ENCODE measurements at places on chromosomes 7 and 10.

DNA sequence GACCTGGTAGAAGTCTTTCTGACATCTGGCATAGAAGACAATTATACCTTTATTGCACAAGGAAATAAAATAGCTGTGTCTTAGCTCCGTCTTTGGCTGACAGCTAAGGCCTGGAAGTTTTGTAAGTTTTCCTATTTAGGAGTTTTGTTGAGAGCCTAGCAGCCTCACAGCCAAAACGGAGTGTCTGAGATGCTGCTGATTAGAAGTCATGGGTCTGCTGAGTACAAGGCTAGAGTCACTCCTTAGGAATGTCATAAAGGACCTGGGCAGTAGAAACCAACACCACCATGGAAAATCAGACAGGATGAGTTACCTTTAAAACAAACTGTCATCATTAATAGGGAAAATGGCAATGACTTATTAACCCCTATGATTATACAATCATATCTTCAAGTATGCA lies 442.5 kb downstream of the KCNMA1 start:
- DNase-seq, result no peak

DNA sequence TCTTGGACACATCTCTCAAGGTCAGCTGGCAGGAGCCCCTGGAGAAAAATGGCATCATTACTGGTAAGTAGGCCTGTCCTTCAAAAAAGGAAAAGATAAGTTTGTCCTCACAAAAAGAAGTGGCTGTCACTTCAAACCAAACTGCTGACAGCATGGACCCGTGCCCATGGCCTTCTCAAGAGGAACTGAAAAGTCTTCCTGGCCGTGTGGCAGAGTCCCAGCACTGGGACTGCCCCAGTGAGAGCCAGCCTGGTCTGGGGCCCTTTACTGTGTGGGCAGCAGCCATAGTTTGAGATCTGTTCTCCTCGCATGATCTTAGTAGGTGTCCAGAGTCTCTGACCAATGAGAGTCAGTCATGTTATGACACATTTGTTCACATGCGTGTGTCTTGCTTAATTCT lies 614.2 kb upstream of the FOXK1 start:
- DNase-seq, result no peak

DNA sequence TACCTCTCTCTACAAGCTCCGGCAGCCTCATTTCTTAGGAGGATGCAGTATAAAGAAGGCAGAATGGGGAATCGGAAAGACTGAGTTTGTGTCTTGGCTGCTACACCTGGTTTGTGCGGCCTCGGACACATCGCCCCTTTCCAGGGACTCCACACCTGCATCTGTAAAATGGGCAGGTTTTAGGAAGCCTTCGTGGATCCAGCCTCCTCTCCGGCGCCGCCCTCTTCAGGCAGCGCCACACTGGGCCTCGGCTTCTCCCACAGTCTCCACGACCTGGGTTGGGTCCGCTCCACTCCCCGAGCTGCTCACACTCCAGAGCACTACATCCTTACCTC lies 341 bp downstream of the GOT1 start:
- DNase-seq, result no peak

DNA sequence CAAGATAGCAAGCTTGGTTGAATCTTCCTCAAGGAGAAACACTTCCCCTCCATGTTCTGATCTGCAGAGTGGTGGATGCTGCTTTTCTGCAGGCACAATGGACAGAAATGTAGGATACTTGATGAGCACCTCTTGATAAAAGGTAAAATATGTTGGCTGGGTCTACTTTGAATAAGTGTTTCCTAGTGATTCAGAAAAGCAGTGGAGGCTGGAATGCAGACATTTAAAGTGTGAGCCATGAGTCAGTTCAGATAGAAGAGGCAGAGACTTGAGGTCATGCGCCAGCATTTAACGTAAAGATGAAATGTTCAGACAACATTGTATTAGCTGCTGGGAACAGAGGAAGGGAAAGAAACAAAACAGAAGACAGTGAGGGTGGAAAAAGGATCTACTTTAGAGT lies 403.1 kb downstream of the ADRA2A start:
- DNase-seq, result no peak

- no peak for DNase-seq
These were observed 42.6 kb upstream of the ZNRF2 start for GRCh38 chr7:30241767-30242166.

DNA sequence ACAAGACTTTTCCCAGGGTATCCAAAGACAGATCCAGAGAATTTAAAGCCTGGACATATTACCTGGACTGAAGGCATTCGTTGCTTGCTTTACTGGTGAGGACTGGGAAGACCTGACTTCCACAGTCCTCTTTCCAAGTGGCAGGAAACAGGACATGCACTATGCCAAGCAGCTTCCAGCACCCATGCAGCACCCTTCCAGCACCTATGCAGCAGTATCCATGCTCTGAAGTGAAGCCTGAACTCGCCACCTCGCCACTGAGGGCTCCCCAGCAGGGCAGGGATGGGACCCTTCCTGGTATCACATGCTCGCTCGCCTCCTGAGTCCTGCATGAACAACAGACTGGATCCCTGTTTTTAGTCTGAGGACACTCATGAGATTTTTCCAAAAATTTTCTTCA lies 189.9 kb upstream of the KLF14 start:
- DNase-seq, result no peak

GRCh38 chr10:23293145-23293724 lies 51.4 kb downstream of the C10orf67 start:
- DNase-seq, result no peak

GRCh38 chr10:50396491-50397311 lies 145.4 kb upstream of the ASAH2 start:
- DNase-seq, result no peak

DNA sequence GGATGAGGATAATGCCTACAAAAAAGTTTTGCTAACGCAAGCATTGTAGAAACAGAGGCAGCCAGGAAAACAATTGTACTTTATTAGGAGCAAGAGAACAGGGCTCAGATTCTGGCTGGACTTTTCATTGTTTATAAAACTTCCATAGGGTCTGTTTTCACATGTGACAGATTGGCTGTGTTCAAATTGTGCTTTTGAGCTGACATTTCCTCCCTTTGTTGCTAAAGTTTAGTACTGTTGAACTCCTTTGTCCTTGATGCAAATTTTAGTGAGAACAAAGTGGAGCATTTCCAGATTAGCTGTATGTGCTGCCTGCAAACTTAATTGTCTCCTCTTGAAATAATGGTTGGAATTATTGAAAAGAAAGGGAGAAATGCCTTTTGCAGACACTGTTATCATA lies 221.0 kb upstream of the FZD1 start:
- no peak for DNase-seq

GRCh38 chr7:50341724-50342123 lies 37.2 kb downstream of the IKZF1 start:
- no peak for DNase-seq

GRCh38 chr7:91085175-91085574 lies 179.1 kb upstream of the FZD1 start:
- no peak for DNase-seq

DNA sequence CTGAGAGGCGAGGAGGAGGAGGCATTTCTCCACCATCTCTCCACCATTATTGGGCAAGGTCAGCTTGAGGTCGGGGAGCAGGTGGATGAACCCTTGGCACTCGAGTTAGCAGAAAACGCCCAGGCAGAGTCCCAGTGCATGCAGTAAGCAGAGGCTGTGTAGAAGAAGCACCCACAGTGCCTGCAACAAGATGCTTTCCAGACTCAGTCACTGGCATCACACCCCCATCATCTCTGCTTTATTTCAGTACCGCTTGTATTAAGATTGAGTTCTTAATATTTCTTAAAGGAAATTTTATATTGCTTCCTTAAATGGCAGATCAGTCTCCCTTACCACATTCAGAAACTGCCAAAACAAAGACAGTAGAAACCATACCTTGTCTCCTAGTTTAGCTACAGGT lies 122.3 kb upstream of the PPIF start:
- DNase-seq, result no peak

Measured in activated CD4-positive, CD25-positive, alpha-beta regulatory T cell (primary cell).